ENCODE measurements at places on chromosomes 6 and 20.
A peak's percentile ranks its signal among the peaks of the same experiment; 100 is the strongest.

GRCh38 chr6:10720265-10720959, 2.5 kb upstream of the TMEM14C start:
- peak; percentile 24 for DNase-seq

DNA sequence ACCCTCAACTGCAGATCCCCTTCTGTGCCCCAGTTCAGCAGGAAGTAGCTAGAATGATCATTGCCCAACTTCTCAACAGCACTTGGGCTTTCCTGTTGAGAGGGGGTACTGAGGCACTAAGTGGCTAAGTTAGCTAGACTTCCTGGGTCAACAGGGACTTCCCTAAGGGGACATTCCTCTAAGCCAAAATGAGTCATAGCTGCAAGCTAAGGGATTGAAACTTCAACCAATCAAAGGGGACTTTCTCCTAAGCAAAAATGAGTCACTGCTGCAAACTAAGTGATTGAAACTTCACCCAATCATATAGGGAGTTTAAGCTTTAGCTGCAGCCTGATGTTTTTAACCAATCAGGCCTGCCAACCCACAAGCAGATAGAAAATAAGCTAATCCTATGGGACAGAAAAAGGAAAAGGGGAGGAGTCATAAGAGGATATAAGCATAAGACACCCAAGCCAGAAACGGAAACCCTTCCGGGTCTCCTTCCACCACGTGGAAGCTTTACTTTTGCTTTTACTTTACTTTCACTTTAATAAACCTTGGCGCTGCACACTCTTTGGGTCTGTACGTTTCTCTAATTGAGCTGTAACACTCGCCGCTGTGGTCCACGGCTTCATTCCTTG, 659.0 kb upstream of the HS3ST5 start:
- DNase-seq = no peak

GRCh38 chr6:94065707-94066337, 646.5 kb upstream of the EPHA7 start:
- DNase-seq = no peak

DNA sequence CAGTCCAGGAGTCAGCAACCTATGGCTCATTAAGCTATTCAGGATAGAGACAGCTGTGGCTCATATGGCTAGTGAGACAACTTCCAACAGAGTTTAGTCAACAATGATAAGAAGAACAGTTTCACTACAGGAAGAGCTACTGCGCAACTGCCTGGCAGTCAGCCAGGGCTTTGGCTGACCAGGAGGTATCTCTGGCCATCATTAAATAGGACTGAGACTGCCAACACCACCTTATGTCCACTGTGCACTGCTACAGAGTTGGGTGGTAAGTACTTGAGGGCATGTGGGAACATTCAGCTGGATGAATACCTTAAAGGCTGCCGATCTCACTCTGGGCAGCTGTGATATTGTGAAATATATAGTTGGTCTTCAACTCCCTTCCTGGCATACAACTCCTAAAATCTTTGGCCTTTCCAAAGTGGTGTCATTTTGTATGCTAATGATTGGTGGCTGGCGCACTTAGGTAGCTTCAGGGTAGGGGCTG, 52.2 kb upstream of the FAM83C start:
- peak; percentile 97 for DNase-seq

- no peak for DNase-seq
Measured at GRCh38 chr20:63553933-63554290, at the start of gene FNDC11. FNDC11 (plus strand) TSS chr20:63554159; CDS start chr20:63555664, 1,505 bp downstream.

DNA sequence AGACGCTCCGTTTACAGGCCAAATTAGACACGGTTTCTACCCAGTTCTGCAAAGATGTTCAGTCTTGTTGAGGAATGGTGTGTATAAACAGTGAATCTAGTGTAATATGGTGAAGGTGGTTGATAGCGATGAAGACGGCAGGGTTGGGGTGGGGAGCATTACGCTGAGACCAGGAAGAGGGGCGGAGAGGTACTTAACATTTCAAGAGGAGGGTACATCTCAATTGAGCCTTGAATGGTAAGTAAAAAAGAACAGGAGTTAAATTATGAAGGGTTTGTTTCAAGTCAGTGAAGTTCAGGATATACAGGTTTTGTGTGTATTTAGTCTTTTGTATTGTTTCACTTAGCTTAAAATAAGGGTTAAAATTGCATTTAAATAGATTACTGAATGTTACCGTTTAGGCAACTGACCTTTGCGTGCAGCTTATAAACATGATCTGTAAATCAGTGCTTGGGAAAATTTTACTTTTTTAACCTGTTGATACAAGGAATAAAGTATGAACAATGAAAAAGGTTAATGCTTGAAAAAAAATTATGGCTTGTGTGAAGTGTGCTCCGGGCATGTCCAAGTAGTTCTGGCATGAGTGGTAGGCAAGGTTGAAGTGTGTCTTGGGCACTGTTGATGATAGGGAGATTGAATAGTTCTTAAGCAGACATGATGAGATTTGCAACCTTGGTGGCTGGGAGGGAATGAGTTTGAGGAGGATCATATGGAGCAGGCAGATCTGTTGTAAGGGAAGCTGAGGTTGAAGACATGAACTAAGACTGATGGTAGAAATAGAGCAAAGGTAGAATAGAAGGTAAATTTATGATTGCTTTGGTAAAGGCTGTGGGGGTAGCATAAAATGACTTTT, 842 bp downstream of the POLR1C start:
- DNase-seq = no peak

- no peak for DNase-seq
Measured at GRCh38 chr6:2770171-2770570, 5.0 kb downstream of the WRNIP1 start.

DNA sequence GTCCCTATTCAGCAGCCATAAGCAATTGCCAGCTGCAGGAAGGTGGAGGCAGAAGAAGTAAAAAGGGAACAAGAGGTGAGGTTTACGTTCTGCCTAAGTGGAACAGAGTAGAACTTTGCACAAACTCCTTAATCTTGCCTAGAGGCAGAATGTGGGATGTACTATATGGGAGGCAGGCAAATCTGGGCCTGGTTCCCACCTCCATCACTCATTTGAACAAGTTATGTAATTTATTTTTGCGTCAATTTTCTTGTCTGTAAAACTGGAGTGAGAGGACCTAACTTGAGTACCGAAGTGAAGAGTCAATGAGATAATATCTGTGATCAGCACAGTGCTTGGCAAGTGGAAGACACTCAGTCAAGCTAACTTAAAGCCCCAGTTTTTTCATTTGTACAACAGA, 2.0 kb upstream of the TPBG start:
- DNase-seq = no peak

- DNase-seq = no peak
Measured at GRCh38 chr20:32344835-32345506, 13.2 kb upstream of the ASXL1 start.

GRCh38 chr20:57153238-57153905, 113.1 kb downstream of the BMP7 start:
- no peak for DNase-seq
